ENCODE measurements at places on chromosomes 2 and 18.

DNA sequence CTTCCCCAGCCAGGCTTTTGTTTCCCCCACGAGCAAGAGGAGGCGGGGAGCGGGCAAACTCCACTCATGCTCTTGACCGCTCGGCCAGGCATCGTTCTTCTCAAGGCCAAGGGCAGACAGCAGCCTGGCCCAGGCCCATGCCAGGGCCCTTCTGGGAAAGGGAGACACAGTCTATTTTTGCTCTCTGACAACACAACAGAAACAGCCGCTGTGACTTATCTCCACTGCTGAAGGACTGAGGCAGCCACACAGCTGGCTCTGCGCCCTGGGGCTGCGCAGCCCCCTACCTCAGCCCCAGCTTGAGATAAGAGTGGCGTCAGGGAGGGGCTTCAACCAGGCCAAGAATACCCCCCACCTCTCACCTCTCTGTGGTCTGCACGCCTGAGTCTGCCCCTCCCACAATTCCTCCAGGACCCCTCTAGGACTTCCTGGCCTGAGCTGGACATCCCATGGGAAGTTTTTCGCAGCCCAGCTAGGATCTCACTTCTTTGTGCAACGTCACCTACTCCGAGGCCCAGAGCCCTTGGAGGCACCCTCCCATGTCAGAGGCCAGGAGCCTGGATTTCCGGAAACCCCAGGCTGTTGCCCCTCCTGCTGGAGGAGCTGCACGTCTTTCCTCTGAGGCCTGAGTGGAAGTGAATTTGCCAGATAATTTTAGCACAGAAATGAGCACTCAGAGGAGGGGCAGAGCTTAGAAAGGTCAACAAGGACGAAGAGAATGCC lies 118.9 kb upstream of the OTOS start:
- DNase-seq = no peak

GRCh38 chr2:158644139-158644538 lies 151.0 kb upstream of the DAPL1 start:
- no peak for DNase-seq

- no peak for DNase-seq
Measured at GRCh38 chr2:3636586-3637310, 21.3 kb upstream of the ALLC start.

- no peak for DNase-seq
Measured at GRCh38 chr2:133004623-133005022, 334.6 kb upstream of the LYPD1 start.

GRCh38 chr2:128311755-128312341 lies 6.8 kb downstream of the HS6ST1 start:
- no peak for DNase-seq

DNA sequence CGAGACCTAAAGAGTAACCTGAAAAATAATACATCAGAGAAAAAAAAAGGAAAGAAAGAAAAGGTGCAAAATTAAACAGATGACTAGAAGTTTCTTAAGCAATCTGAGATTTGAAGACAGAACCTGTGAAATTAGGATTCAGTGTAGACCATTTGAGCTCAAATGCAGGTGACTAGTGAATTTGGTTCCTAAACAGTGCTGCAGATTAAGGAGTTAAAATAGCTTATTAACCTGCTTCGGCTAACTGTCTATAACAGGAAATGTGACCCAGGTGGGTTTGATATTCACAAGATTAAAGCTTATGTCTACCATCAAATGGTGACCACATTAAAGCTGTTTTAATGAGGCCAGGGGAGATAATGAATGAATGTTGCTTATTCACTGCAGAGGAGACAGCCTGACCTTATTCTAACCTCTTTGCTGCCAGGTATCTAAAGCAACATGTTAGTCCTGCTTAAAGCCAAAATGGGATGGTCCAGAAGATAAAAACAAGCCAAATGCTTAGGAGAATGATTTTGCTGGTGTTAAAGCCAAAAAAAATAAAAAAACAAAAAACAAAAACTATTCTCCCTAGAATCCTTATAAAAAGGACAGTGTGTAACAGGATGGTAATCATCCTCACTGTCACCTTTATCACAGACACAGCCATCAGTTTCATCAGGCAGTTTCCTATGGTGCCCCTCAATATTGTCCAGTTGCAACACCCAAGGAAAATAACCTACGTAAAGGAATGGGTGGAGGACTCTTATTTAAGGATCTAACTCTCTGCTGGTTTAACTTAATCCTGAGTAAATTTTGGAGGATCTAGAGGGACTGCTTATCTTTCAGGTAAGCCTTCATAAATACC lies 769.0 kb upstream of the ZEB2 start:
- no peak for DNase-seq

DNA sequence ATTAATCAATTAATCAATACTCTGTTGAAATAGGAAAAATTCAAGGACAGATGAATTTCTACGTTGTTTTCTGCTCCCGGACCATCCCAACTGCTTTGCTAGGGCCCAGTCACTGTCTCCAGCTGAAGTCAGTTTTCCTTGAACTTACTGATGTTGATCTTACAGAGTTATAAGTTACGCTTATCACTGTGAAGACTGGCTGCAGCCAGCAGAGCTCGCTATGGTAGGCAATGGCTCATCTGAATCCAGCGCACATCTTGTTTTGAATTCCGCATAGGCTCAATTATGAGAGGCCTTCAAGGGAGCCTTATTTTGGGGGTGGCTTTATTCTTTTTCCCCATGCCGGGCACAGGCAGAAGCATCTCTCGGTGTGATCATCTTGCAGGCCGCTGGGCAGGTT lies 2.7 kb downstream of the MC2R start:
- no peak for DNase-seq

GRCh38 chr2:219198974-219199373 lies 7.6 kb upstream of the ZFAND2B start:
- no peak for DNase-seq

DNA sequence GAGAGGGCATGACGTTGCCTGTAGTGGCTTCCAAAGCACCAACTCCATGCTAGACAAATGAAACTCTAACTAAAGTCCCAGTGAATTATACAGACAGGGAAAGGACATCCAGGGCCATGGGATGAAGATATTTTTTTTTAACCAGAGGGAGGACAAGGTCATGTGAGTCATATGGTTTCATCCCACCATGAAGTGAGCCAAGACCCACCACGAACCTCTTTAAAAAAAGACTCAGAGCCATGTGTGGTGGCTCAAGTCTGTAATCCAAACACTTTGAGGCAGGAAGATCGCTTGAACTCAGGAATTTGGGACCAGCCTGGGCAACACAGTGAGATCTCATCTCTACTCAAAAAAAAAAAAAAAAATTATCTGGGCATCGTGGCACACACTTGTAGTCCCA lies 115.2 kb downstream of the LIPG start:
- DNase-seq = no peak

- DNase-seq = no peak
Measured at GRCh38 chr18:3037423-3037915, 24.5 kb upstream of the LPIN2 start.

DNA sequence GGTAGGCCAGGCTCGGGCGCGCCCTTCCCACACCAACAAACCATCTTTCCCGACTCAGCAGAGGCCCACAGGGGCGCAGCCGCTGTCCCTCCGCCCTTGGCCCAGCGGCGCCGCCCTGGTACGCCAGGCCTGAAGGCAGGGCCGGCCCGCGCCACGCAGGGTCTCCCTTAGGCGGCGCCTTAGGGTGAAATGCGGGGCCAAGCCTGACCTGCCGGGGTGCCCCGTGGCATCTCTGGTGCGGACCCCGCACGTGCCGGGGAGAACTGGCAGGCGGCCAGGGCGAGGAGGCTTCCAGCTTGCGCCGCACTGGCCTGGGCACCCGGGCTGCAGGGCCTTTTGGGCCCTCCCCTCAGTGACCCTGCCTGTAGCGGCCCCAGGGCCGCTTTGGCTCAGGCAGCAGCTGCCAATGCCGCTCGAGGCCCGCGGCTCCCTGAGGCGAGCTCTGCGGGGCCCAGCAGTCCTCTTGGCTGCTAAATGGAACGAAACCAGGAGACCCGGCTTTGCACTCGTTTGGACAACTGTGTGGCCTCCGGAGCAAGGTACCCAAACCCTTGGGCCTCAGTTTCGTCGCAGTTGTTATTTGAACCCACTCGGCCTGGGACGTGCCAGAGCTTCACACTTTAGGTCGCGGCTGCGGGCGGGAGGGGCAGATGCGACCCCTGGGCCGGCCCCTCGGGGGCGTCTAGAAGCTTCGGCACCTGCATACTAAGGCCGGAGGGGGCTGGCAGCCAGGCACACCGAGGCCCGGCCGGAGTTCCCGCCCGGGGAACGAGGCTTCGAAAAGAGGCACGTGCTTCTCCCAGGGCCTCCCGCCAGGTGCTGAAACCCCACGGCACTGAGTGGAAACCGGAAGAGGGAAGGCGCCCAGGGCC lies 8.5 kb downstream of the OTX1 start:
- no peak for DNase-seq

- DNase-seq = no peak
Measured at GRCh38 chr18:37630334-37630733, 64.7 kb upstream of the CELF4 start.

GRCh38 chr2:88048541-88048940 lies 7.0 kb downstream of the KRCC1 start:
- no peak for DNase-seq

- no peak for DNase-seq
Measured at GRCh38 chr2:99834426-99834825, 308.0 kb downstream of the AFF3 start.

- DNase-seq = no peak
Measured at GRCh38 chr2:26458365-26459042, 19.4 kb downstream of the OTOF start.

GRCh38 chr2:108621087-108621559 lies 86.9 kb downstream of the LIMS1 start:
- peak; percentile 48 for DNase-seq

GRCh38 chr2:176699644-176700043 lies 430.4 kb downstream of the MTX2 start:
- DNase-seq = no peak

DNA sequence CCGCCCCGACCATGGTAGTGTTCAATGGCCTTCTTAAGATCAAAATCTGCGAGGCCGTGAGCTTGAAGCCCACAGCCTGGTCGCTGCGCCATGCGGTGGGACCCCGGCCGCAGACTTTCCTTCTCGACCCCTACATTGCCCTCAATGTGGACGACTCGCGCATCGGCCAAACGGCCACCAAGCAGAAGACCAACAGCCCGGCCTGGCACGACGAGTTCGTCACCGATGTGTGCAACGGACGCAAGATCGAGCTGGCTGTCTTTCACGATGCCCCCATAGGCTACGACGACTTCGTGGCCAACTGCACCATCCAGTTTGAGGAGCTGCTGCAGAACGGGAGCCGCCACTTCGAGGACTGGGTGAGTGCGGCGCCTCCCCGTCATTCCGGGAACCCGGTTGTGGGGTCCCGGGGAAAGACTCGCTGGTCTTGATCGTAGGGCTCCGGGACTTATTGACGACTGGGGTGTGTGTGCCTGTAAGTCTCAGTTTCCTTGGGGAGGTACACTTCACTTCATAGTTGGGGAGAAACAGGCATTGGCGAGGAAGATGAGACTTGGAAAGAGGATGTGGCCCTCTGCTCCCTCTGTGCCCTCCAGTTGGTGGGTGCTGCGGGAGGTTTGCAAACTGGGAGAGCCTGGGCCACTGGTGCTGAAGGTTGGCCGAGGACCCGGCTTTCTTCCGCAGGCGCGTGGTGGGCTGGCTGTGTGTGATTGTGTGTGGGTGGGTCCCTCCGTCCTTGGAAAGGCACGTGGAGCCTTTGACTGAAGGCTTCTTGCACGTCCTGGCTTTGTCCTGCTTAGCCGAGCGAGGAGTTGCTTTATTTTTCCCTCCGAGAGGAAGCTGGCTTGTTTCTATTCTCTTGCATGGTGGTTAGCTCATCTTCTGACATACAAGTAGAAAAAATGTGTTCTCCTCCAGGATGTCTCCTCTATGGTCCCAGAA lies 886 bp downstream of the PRKCE start:
- DNase-seq = no peak

DNA sequence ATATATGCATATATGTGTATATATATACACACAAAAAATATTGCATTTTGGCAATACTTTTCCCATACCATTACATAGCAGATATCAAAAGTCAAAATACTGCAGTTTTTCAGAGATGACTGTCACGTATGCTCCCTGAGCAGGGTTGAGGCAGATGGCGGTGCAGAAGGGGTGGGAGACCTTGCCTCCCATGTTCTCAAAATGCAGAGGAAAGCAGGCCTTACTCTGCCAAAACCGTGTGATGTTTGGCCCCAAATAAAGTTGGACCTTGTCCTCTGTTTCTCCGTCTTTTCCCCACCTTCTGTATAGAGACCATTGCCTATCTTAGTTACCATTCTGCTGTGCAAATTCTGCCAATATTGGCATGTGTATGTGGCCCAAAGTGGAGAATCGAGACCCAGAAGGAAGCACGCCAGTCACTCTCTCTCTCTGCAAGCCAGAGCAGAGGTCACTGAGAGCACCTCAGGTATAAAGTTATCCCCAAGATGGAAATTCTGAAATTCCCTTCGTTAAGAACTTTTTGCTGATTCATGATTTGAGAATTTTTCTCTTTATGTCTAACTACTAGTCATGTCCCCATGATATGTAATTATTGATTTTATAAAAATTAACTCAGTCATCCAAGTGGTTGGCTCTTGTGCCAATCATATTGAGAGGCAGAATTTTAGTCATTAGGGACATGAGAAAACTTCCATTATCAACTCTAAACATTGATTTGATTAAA lies 898.8 kb downstream of the EPHA4 start:
- no peak for DNase-seq

GRCh38 chr18:9871244-9871746 lies 14.5 kb upstream of the TXNDC2 start:
- DNase-seq = no peak

DNA sequence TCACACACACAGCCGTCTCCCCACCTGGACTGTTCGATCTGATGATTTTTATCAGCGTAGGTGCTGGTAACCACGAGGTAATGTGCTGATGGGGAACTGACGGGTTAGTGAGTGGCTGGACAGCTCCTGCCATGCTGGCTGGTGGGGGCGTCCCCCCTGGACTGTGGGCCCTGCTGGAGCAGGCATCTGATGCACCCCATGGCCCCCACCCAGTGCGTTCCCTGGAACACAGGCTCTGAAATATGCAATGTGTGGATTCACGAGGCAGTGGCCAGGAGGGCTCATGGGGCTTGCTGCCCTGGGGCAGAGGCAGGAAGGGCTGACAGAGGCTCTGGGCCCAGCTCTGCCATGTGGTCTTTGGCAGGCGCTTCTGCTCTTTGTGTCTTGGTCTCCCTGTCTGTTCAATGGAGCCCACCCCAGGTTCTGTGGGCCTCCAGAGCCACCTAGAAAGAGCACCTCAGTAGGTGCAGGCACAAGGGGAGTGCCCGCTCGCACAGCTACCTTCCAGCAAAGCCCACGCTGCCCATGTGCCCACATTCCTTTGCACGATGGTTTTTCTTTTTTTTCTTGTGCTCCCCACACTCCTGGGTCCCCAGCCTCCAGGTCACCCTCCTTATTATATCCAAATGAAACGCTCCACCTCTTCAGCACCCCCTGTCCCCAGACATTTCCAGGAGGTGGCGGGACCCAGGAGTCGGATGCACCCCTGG lies 10.3 kb upstream of the PXDN start:
- DNase-seq = no peak

GRCh38 chr18:2857491-2858131 lies 10.8 kb downstream of the EMILIN2 start:
- DNase-seq = no peak

Data from activated CD8-positive, alpha-beta memory T cell treated with anti-CD3 and anti-CD28 coated beads for 4 hours (primary cell).